ENCODE measurements at places on chromosomes 7 and 10.

DNA sequence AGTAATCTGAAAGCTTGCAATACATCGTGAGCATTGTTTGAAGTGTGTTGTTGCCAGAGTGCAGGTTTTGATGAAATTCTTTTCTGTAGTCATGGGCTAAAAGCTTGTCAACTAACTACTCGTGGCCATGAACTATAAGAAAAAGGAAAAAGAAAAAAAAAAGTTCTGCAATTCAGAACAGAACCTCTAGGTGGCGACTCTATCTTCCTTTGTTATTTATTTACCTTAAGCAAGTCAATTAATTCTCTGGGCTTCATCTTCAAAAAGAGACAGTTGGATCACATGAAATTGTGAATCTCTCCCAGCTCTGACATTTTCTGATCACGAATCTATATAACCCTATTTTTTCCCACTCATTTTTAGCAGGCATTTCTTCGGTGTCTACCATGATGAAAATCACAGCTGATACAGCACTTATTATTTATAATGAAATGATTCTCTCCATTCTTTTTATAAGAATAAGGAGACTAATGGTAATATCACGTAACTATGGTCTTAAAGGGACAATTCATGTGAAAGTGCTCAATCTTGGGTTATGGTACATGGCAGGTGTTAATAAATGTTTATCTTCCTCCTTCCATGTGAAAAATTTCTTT, 18.8 kb downstream of the TMEM196 start:
- no peak for DNase-seq

- DNase-seq: no peak
Observed at GRCh38 chr7:128271471-128271941, 30.4 kb downstream of the LEP start.

- no peak for DNase-seq
Observed at GRCh38 chr10:73995035-73995358, 2.9 kb upstream of the VCL start.

DNA sequence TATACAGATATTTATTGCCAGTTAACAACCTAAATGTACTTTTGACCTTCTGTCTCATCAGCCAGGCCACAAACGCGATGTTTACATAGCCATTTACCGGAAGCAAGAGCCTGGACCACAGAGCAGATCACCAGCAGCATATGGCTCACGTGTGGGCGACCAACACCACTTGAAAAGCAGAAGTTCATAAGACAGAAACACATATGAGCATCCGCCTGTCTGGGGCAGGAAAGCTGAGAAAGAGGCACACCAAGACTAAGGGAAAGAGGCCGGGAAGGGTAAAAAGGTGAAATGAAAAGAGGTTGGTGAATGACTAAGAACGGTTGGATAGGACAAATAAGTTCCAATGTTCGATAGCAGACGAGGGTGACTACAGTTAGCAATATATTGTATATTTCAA, 1.3 kb downstream of the ABCB1 start:
- DNase-seq: no peak

- DNase-seq: no peak
Observed at GRCh38 chr10:124014416-124015154, 78.8 kb downstream of the CHST15 start.

DNA sequence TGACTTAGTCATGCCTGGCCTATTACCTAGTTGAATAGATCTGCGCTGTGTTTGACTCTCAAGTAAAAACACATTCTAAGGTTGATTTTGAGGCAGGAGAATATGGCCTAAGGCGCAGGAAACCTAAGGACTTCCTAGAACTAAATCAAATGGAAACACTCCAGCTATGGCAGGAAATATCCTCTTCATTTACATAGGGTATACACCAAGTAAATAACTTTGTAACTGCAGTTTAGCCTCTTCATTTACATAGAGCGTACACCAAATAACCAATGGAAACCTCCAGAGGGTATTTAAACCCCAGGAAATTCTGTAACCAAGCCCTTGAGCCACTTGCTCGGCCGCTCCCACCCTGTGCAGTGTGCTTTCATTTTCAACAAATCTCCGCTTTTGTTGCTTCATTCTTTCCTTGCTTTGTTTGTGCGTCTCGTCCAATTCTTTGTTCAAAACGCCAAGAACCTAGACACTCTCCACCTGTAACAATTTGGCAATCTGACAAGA, 35.6 kb upstream of the XRCC2 start:
- no peak for DNase-seq

DNA sequence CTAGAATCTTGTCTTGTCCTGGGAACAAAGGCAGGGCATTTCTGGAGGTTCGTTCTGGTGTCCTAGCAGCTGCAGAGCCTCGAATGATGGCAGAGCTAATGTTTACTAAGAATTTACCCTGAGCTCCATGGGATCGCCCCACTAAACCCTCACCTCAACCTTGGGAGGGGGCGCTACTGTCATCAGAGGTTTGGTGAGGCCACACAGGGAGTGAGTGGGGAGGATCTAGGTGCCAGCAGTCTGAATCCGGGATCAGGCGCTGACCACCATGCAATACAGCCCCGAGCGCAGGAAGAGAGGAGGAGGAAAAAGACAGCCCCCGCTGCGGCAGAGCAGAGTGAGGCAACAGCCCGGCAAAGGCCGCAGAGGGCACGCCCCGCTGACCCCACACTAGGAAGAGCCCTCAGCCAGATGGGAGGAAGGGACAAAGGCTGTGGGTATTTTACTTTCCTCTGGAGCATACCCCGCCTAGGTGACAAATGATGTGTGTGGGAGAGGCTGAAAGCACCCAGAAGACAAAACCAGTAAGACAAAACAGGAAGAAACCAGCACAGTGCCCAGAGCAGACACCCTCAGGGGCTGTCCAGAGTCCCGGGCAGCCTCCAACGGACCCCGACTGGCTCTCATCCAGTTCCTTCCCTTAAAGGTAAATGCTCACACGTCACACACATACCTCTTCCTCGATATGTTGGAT, 103.5 kb downstream of the FAM53B start:
- DNase-seq: no peak

DNA sequence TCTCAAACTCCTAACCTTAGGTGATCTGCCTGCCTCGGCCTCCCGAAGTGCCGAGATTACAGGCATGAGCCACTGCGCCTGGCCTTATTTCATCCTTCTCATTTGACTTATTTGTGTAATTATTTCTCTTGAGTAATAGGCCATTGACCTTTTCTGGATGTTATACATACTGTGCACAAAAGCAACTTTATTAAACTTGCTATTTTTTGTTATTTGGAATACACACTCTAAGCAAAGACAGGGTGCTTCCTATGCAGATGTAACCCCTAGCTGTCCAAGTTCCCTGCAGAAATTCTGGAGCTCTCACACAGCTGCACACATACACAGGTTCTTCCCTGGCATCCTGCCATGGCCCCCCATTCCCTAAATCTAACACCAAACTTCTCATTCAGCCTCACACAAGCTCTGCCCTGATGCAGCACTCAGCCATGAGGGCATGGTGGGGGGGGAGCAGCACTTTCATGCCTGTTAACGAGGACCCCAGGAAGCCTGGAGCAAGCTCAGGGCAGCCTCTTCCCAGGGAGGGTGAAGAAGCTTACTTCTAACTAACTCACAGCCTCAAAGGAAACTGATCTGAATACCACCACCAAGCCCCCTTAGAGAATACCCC, 33.2 kb downstream of the SH3PXD2A start:
- no peak for DNase-seq

DNA sequence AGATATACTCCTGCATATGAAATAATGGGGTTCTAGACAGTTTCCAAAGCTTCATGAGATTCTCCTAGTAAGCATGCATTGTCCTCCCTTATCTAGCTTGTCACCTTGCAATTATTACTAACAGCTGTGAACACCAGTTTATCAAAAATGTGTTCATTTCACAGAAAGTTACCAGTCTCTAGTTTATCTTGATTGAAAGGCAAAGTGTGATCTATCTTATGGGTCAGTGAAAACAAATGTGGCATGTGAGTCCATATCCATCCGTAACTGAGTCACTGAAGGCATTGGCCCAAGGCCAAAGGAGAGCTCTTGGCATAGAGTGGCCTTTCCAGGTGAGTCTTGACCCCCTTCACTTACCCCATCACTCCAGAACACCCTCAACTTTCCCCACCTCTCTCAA, 53.2 kb downstream of the GSAP start:
- DNase-seq: no peak

DNA sequence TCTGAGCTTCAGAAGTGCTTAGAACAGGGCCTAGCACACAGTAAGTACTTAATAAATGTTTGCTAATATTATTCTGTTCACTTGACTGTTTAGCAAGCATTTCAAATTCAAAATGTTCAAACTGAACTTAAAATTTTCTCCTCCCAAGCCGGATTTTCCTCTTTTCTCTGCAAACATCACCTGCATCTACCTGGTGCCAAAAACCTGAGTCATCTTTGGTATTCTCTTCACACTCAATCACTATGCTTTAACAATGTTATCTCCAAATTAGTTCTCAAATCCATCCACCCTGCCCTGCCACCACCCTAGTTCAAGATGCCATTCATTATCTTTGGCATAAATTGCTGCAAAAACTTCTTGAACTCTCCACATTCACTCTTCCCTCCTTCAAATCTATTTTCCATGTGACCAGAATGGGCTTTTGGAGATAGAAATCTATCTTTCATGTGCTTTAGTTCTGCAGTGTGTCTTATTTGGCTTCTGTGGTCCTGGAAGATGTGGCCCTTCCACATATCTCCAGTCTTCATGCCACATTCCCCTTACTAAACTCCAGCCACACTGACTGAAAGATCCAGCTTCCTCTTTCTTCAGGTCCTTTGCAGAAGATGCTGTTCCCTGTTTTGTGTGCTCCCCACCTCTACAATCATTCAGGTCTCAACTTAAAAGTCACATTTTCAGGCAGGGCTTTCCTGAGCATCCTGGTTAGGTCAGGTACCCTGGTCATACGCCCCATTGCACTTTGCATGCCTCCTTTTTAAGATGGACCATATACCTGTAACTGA, 2.0 kb downstream of the GGCT start:
- no peak for DNase-seq

DNA sequence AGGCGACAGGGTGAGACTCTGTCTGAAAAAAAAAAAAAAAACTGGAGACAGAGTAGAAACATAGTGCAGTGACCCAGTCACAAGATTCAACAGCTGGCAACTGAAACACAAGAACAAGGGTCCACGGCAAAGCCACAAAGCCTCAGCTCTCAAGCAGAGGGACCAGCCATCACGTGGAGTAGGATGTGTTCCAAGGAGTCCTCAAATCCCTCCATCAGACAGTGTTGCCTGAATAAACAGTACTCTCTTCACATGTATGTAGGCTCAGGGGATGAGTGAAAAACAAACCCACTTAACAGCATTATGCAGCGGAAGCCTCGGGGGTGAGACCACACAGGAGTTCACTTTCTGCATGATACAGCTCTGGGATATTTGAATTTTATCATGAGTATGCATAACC, 62.0 kb downstream of the SLIT1 start:
- no peak for DNase-seq

GRCh38 chr10:25082276-25083204, 66.1 kb downstream of the THNSL1 start:
- DNase-seq: no peak

DNA sequence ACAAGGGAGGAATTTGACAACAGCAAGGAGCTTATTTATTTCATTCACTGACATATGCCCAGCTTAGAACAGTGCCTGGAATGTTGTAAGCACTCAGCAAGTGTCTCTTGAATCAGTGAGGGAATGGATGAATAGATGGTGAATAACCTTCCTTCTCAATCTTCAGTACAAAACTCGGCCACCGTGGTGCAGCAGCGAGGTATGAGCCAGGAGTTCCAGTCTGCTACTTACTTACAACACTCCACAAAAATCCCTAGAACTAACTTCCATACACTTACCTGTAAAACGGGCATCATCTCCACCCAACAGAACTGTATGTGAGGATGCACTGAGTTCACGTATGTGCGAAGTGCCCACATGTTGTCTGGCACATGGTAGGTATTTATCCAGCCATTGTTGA, 237.4 kb downstream of the WDR11 start:
- DNase-seq: no peak

GRCh38 chr7:73974948-73975926, 52.7 kb upstream of the ELN start:
- no peak for DNase-seq

DNA sequence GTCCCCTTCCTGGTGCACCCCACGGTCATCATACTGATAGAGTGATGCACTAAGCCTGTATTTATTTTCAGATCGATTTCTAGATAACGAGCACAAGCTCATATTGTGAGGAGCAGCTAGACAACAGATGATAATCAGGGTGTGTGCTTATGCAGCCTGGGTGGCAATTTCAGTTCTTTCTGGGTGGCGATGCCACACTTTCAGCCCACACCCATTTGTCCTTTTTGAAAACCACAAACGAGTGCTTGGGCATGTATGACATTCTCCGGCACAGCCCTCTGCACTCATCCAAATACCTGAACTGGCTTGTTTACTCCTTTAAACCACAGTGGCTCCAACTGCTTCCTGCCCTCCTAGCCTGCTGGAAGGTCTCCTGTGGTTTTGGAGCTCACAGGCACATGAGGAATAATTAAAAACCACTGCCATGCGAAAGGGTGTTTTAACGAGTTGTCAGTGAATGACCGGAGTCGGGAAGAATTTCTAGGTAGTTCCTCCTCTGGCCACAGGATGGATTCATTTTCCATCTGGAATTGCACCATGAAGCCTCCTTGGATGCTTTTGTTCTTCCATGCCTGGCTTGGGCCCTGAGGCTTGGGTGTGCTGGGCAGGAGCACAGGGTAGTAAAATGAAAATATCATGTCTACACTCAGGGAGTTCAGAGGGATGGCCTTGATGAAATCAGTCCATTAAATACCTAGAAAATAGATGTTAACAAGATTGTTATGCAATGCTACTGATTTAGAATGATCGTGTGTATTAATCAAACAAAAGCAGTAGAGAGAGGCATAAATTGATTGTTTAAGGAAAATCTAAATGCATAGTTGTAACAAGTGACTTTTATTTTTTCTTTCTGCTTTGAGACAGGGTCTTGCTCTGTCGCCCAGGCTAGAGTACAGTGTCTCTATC, 52.4 kb upstream of the ITGB1 start:
- DNase-seq: no peak

GRCh38 chr10:123651421-123652047, 14.6 kb upstream of the GPR26 start:
- no peak for DNase-seq

DNA sequence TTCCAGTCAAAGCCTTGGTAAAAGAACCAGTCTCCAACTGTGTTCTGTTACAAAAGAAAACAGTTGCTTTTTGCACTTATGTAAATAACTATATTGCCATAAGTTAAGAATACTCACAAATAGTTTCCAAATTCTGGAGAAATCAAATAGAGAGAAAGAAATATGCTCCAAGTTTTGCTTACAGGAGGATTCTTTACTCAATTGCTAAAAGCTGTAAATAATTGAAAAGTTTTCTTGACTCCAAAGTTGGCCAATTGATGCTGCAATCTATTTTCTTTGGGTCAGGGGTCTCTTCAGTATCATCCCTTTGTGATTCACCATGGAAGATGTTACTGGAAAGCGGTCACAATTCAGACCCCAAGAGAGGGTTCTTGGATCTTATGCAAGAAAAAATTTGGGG, 36.0 kb downstream of the NEURL1 start:
- DNase-seq: no peak

- no peak for DNase-seq
Observed at GRCh38 chr10:29176845-29177832, 111.7 kb upstream of the LYZL1 start.

DNA sequence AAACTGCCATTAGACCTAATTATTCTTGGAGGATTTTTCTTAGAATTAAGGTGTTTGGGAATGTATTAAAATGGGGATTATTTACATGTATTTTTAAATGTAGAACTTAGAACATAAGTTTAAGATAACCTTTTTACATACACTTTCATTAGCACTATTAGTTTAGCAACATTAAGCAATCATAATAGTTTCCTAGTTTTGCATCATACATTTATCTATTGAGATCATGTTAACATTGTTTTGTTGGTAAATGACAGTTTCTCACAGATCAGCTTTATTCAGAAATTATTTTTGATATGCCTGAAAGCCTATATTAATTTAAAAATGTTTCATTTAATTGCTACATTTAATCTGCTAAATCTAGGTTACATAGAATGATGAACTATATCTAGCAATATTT, 189.7 kb upstream of the PPP1R3A start:
- no peak for DNase-seq
